ENCODE measurements at places on chromosomes 5 and 9. TPM values are rescaled to one million over a fixed set of nuclear protein-coding genes. Genes with fewer than 3 reads are reported as not detected.

DNA sequence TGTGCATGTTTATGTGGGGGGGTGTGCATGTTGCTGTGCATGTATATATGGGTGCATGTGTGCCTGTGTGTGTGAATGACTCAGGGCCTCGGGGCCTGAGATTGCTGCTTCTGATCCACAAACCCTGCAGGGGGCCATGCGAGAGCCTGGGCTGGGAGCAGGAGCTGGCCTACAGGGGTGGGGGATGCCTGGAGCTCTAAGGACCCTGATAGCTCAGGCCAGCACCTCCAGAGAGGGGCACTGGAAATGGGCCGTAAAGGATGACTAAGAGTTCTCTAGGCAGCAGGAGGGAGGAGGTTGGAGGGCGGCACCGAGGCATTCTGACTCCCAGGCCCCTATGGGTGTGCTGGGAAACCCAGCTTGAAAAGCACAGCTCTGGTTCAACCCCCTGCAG, 6.9 kb upstream of the UBAC1 start:
- no peak for DNase-seq

Gene PCDHB10
- 2.8 TPM for total RNA-seq

DNA sequence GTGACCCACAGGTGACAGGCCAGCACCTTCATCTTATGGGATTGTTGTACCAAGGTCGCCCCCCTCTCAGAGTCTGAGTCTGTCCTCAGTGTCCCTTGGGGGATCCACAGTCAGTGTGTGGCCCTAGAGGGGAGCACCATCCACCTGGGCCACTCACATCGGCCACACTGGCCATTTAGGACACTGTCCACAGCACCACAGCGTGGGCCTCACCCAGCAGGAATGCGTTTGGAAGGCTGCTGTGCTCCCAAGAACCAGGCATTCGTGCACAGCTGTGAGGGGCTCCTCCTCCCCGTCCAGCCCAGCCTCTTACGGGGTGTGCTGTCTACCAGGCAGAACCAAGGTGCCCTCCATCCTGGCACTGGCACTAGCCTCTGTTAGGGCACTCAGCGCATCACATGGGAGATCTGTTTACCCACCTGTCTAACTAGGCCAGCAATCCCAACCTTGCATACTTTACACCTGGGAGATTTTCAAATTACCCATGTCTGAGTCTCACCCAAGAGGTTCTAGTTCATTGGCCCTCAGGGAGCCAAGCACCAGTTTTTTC, 24.5 kb upstream of the UBE2QL1 start:
- DNase-seq = no peak

DNA sequence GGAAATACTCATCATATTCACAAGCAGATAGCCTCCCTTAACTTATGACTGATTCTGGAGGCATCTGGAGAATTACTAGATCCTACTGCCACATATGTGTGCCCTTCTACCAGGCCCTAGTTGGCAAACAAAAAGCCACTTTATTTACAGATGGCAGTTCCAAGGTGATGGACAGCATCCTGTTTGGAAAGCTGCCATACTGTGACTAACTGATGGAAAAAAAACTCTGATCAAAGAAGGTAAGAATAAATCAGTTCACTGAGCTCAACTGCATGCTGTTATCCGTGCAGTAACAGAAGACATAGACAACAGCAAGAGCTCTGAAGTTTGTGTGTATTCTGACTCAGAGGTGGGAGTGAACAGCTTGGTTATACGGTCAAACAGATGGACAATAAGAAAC, 279.8 kb upstream of the POU5F2 start:
- DNase-seq = peak; percentile 77

Gene INVS
- 16.3 TPM for total RNA-seq

GRCh38 chr9:6703898-6704639, 53.7 kb upstream of the KDM4C start:
- DNase-seq = peak; percentile 52

DNA sequence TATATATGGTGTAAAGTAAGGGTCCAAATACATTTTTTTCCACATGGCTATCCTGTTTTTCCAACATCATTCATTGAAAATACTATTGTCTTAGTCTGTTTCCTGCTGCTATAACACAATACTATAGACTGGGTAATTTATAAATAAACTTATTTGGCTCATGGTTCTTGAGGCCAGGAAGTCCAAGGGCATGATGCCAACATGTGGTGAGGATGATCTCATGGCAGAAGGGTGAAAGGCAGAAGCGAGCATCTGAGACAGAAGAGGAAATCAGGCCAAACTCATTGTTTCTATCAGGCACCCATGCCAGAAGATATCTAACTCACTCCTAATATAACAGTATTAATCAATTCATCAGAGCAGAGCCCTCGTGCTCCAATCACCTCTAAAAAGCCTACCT, 42.6 kb downstream of the ANKRD55 start:
- peak; percentile 77 for DNase-seq

Gene NPR3
- total RNA-seq = 5.6 TPM

All from LHCN-M2 (cell line).